ENCODE measurements at places on chromosomes 7 and 10.

DNA sequence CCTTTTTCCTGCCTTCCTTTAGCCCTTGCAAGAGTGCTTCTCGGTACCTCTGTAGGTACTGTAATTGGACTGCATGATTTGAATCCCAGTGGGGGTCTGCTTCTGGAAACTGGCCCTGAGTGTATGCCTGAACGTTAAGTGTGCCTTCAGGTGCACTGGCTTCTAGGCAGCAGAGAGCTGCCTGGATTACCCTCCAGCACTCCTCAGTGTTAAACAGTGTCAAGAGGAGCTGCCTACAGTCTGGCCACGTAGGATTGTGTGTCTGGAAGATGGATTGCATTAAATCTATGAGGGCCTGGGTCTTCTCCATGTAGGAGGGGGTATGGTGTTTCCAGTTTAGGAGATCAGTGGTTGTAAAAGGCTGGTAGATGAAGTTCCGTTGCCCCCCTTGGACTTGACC is 103.7 kb downstream of the TRIM24 start:
- DNase-seq = no peak

- DNase-seq = no peak
Measured at GRCh38 chr7:104963991-104964385, 50.0 kb upstream of the KMT2E start.

GRCh38 chr7:82674268-82674667 is 230.7 kb upstream of the CACNA2D1 start:
- DNase-seq = no peak

- no peak for DNase-seq
Measured at GRCh38 chr7:158740013-158740656, 35.5 kb upstream of the NCAPG2 start.

DNA sequence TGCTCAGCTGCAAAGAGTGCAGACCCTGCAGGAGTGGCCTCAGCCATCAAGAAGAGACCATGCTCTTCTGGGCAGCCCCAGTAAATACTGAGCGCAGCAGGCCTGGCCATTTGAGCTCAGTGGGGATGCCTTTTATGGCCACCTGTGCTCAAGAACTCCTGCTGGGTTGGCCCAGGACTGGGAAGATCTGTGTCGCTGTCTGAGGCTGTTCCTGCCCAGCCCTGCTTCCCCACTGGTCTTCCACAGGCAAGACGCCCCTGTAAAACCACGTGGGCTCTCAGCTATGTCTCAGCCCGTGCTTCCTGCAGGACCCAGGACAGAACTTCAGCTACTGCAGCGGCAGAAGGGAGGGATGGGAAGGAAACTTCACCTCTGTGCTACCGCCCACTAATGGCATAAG is 10.5 kb upstream of the PPIF start:
- no peak for DNase-seq

DNA sequence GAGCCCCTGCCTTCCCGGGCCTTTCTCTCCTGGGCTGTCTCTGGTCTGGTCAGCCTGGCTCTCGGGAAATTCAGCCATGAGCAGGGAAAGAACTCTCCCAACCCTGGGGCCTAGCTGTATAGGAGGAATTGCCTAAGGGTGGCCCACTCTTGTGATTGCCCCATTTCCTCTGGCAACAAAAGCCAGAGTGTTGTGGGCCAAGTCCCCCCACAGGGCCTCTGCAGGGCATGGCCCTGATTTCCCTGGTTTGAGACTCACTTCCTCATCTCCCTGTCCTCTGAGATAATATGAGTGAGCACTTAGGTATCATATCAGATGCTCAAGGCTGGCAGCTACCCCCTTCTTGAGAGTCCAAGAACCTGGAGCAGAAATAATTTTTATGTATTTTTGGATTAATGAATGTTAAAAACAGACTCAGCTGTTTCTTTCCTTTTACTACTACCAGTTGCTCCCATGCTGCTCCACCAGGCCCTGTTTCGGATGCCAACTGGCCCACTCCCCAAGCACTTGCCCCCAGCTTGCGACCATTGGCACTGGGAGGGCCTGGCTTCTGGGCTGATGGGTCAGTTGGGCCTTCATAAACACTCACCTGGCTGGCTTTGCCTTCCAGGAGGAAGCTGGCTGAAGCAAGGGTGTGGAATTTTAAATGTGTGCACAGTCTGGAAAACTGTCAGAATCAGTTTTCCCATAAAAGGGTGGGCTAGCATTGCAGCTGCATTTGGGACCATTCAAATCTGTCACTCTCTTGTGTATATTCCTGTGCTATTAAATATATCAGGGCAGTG is 11.4 kb downstream of the IRF5 start:
- no peak for DNase-seq

DNA sequence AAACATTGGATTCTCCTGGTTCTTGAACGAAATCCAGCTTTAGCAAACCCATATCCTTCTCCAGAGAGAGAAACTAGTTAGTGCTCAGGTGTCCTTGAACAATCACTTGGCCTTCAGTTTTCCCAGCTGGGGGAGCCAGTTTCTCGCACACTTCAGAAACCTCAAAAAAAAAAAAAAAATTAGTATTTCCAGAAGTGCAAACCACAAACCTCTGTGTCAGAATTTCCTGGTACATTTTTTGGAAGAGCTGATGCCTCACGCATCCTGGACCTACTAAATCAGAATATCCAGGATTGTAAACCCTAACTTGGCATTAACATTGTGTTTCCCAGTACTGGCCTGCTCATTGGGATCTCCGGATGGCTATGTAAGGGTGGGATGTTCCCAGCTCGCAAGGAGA is 143.4 kb upstream of the EGR2 start:
- DNase-seq = no peak

DNA sequence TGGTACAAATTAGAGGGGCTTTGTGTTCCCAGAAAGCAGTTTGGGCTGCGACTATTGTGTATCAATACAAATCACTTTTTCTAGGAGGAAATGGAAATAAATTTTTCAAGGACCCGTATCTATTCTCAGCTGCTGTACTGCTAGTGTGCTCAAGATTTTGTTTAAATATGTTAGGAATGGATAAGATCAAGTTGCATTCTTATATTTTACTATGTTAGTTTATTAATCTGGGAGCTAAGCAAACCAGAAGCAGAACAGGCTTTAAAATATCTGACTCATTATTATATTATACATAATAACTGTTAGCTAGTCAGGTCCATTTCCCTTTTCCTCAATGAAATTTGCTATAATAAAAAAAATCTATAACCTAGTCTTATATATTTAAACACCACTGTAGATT is 11.1 kb upstream of the GLCCI1 start:
- no peak for DNase-seq

- DNase-seq = no peak
Measured at GRCh38 chr10:17685233-17685840, 41.4 kb downstream of the STAM start.

GRCh38 chr7:148264933-148265557 is 325.5 kb upstream of the C7orf33 start:
- DNase-seq = no peak

- no peak for DNase-seq
Measured at GRCh38 chr10:43667761-43668386, 19.2 kb upstream of the ZNF32 start.

GRCh38 chr10:5989756-5990155 is 12.4 kb upstream of the IL15RA start:
- no peak for DNase-seq

DNA sequence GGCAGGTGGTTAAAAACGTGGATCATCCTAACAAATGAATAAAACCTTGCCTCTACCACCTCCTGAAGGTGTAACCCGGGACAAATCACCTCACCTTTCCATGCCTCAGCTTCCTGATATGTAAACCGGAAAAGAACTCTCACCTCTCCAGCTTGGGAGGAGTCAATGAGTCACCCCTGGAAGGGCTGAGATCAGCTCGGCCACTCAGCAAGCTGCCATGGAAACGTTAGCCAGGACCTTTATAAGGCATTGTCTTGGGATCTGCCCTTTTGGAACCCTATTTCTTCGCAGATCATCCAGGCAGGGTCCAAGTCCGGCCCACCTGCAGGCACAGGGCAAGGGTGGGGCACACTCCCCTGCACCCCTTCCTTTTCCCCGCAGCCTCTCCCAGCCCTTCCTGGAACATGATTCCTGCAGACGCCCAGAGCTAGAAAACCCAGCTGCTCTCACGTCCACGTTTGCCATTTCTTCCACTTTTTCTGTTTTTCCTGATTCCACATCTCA is 81.6 kb upstream of the PFKP start:
- DNase-seq = no peak

DNA sequence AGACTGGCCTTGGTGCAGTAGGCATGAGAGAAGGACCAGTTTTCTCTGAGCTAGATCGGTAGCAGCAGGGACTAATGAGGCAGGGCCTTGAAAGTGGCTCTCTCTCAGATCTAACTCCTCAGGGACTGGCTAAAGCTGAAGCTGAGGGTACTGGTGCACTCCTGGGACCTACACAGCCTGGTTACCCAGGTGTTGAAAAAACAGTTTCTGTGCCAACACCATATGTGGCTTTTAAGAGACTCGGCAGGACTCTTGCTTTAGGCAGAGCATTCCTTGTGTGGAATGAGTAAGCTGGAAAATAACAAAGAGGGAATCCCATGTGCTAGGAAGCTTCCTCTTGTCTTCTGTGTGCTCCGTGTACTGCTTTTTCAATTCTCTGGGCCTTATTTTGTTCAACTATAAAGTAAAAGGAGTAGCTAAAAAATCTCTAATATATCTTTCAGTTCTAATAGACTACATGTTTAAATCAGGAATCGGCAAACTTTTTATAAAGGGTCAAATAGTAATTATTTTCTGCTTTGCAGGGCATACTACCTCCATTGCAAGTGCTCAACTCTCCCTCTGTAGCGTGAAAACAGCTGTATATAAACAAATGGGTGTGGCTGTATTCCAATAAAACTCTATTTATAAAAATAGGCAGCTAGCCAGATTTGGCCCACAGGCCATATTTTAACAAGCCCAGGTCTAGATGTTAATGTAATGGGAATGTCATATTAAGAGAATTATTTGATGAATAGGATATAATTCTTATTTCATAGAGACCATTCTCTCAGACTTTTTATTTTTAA is 186.1 kb upstream of the KAT6B start:
- no peak for DNase-seq

DNA sequence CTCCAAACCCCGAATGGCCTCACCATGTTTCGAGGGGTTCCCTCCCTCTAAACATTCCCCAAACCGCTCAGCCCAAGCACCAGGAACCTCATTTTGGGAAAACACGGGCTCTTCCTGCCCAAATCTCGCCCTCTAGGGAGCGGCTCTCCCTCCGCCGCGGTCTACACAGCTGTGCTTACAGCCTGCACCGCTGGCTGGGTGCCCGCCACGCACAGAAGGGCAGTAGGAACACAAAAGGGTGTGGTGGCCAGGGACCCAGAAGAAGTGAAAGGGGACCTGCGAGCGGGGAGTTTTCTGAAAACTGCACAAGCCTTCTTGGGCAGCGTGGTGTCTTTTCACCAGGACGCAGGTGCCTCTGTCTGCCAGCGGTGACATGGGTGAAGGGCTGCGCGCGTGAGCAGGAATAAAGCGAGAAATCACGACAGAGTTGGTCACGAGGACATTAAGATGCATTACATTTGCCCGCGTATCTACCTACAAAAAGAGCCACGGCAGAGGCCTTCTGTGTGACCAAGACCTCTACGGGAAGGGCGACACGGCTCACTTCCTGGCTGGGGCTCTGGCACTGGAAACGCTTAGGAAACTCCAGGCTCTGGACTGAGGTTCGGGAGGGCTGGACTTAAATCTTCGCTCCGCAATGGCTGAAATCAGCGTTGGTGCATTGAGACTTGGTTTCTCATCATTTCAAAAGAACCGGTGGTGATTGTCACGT is 171.7 kb downstream of the LSM5 start:
- no peak for DNase-seq

GRCh38 chr10:86065711-86066251 is 300.8 kb downstream of the GRID1 start:
- no peak for DNase-seq
